GM12891 (cell line): ENCODE measurements at places on chromosomes 11 and 22.

DNA sequence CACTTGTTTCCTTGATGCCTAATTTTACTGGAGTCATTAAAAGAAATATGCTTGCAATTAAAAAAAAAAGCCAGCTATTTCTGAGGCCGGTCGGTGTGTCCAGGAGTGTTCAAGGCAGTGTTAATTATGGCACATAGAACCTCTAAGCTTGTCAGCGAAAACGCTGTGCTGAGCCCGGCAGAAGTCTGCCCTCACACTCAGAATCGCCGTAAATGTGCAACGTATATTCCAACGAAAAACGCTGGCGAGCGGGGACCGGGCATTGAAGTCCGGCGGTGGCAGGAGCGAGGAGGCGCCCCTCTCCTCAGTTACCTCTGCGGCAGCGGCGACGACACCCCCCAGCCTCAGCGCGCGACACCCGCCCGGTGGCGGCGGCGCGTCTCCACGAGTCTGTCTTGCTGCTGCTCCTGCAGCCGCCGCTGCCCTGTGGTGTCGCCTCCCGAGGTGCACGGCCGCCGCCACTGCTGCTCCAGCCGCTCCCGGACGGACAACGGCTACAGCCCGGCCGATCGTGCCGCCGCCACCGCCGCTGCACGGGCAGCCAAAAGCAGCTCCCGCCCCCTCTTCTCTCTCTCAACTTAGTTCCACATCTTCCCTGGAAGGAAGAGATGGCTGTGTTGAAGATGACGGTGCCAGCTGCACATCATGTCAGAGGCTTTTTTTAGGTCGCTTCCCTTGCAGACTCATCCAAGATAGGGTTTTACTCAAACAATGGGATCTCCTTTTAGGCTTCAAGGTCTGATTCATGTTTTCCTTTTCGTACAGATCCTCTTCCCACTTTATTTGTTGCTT is 56.0 kb downstream of the JAM3 start:
- no peak for DNase-seq

- no peak for DNase-seq
Measured at GRCh38 chr11:26726960-26727359, 5.1 kb upstream of the SLC5A12 start.

DNA sequence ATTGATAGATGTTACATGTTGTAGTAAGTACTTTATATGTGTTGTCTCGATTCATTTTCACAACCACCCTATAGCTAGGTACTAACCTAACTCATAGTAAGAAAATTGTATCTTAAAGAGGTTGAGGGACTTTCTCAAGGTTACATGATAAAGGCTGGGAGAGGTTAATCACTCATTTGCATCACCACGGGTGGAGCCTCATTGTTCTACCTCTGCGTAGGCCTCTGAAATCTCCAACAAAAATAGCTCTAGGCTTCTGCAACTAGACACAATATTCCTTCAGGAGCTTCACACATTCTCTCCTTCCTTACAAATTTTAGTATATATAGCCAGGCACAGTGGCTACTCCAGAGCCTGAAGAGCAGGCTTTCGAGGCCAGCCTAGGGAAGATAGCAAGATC is 408.9 kb upstream of the ANO5 start:
- no peak for DNase-seq

DNA sequence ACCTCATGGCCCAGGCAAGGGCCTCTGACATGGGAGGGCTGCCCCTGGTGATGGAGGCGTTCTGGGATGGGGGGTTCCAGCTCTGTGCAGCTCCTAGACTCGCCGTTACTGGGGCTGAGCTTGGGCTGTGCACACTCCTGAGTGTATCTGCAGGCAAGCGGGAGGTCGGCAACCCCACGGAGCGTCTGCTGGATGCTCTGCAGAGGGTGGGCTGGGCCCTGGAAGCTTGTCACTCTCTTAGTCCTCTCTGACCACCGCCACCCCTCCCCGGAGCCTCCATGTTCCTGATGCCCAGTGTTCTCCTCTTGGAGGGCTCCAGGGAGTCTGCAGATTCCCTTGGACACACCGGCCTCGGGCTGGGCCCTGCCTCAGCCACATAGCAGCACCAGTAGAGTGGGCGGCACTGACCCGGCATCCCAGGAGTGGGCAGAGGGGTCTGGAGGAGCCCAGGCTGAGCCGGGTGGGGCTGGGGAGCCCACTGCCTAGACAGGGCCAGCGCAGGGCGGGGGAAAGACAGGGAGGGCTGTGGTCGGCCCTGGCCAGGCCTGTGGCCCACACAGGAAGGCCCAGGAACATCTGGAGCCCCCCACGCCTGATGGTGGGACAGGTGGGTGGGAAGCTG is 20.6 kb upstream of the MUC5B start:
- no peak for DNase-seq

- DNase-seq: no peak
Measured at GRCh38 chr11:13939961-13940906, 22.3 kb upstream of the SPON1 start.

DNA sequence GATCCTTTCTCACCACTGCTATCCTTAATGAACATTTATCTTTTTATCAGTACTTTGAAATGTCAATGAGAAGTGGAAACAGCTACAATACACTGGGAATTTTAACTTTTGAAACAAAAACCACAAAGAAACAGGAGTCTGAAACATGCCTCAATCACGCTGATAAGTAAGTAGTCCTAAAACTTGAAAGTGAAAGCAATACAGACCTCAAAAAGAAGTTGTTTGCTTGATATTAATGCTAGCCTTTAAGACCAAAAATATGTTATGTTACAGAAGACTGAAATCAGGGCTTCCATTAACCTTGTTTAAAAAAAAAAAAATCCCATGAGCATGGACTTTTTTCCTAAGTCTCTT is 21.3 kb downstream of the PHF21A start:
- DNase-seq: no peak

GRCh38 chr11:27174672-27175210 is 134.1 kb downstream of the BBOX1 start:
- DNase-seq: no peak
